ENCODE measurements at places on chromosomes 11 and 22.

GRCh38 chr11:82523141-82523540 is 210.5 kb downstream of the FAM181B start:
- DNase-seq = no peak

- DNase-seq = no peak
Measured at GRCh38 chr22:35092406-35092805, 26.4 kb downstream of the ISX start.

DNA sequence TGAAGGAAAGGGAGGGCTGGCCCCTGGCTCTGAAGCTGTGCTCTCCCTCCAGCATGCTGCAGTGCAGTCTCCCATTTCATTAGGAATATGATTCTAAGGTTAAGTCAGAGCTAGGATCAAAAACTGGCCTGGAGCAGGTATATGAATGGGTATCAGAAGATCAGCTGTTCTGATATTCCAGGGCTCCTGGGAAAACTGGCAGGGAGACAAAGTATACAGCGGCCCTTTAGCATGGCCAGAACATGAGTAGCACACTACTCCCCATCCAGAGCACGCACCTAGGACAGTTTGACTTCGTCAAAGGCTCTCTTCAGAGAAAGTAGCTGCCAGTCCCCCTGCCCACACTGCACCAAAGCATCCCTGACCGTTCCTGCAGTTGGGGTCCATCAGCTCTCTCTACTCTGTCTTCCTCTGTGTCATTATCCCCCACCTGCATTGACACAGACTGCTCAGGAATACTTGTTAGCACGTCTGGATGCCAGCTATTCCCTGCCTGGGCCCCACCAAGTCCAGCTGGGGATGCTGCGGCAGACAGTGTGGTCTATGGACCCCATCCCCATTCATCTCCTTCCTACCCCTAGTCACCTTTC is 4.0 kb upstream of the FCHSD2 start:
- DNase-seq = no peak

DNA sequence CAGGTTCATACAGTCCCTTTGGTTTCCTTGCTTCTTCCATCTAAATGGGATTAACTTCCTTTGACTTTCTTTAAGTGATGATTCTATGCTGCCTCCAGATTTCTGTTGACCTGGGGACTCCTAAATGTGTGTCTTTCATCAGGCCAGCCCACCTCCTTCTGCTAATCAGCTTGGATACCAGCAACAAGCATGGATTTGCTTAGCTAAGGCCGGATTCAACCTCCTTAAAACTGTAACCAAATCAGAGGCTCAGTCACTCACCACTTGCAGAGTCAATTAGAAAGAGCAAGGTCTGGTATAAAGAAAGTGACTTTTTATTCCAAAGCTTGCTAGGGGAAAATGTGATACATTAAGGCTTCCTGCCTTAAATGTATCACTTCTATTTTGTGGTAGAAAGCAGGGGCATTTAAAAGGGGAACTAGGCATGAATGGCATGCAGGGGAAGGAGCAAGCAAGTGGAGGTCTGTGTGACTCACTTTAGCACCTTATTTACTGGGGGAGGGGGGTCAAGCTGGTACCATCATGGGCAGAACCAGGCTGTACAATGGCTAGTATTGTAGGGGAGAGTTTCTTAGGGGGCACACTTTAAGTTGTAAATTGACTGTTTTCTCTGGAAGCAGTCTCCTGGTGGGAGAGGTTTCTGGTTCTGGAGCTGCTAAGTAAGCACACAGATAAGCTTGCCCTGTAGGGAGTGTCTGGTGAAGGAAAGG is 239.0 kb upstream of the PDGFD start:
- DNase-seq = no peak

DNA sequence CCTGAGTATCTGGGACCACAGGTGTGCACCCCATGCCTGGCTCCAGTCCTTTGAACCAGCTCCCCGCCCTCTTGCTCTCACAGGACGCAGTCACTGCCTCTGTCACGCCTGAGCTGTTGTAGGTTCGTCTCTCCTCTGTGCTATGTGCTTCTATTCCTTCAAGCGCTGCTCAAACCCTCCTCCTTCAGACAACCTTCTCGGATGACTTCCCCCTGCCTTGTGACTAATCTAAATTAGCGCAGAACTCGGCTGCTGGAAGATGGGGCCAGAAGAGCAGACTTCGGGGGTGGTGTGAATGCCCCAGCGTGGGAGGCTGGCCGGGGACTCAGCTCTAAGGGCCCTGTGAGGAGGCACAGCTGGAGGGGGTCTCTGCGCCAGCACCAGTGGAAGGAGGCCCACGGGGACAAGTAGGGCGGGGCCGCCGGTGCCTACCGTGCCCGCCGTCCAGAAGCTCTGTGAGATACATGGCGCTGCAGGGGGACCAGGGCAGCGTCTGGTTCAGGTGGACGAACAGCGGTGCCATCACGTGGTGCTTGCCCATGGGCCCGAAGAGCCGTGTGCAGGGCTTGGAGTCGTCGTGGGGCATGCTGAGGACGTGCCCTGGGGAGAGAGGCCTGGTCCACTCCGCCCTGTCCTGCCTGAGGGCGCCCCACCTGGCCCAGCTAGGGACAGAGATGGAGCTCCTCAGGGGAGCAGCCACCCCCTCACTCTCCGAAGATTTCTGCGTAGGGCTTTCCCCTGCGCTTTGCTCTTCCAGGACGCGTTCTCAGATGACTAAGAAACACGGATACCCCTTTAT is 12.5 kb downstream of the ADAMTS8 start:
- no peak for DNase-seq

DNA sequence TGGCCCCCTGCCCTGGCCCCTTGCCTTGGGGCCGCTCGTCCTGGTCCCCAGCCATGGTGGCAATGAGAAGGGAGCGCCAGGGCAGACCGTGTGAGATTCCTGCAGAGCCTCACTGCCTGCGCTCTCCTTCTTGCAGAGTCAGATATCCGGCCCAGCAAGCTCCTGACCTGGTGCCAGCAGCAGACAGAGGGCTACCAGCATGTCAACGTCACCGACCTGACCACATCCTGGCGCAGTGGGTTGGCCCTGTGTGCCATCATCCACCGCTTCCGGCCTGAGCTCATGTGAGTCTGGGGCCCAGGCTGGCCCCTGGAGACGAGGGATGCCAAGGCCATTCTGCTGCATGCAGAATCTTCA is 114.1 kb downstream of the MICAL2 start:
- DNase-seq = peak; percentile 91

- no peak for DNase-seq
Measured at GRCh38 chr11:86740628-86741483, 59.5 kb upstream of the PRSS23 start.

- no peak for DNase-seq
Measured at GRCh38 chr22:23282089-23282501, 101.8 kb downstream of the BCR start.

DNA sequence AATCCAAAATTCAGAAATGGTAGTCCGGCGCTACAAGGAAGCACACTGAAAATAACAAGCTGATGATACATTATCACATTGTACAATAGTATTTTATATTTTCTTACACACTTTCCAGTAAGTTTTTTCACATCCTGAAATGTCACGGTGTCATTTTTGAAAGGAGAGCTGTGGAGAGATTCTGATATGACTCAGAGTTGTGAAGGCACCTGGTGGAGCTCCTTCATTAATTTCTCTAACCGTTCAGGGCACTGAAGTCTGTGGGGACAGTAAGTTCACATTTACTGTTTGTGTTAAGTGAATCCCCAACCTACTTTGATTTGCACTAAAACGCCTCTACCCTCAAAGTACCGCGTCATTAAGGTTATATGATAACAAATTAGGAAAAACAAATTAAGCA is 13.3 kb downstream of the LDHAL6A start:
- no peak for DNase-seq

GRCh38 chr11:72309074-72309598 is 65.2 kb upstream of the PHOX2A start:
- no peak for DNase-seq

All from CD4-positive, alpha-beta T cell treated with Interleukin-17A for 4 hours (primary cell).